Neural cell (in vitro differentiated cells): ENCODE measurements at places on chromosomes 7 and 10. TPM values are rescaled to one million over a fixed set of nuclear protein-coding genes. Genes with fewer than 3 reads are reported as not detected.

Gene TMEM176A
- polyA plus RNA-seq, result not detected in 2 replicates

Gene HOXA11
- not detected in 2 replicates for polyA plus RNA-seq

Gene CRPPA
- 0.05 and 0.12 TPM in 2 replicates for polyA plus RNA-seq

Gene NAT16
- polyA plus RNA-seq, result 4.0 and 4.5 TPM in 2 replicates

Gene CRTAC1
- polyA plus RNA-seq, result 0.44 and 1.1 TPM in 2 replicates

Gene WBP1L
- polyA plus RNA-seq, result 20.8 and 22.2 TPM in 2 replicates

Gene COL28A1
- polyA plus RNA-seq, result 1.0 and 1.4 TPM in 2 replicates

Gene CYP26C1
- polyA plus RNA-seq, result not detected in 2 replicates

Gene ANXA8L1
- polyA plus RNA-seq, result not detected in 2 replicates

Gene C7orf57
- not detected in 2 replicates for polyA plus RNA-seq

Gene LBX1
- polyA plus RNA-seq, result 0.08 TPM in 1 of 2 replicates, not detected in the other

Gene TAS2R4
- polyA plus RNA-seq, result 2.3 and 2.4 TPM in 2 replicates

Gene ZNF117
- polyA plus RNA-seq, result 109 and 112 TPM in 2 replicates

Gene SFRP4
- polyA plus RNA-seq, result not detected in 2 replicates

Gene YAE1
- polyA plus RNA-seq, result 80.5 and 85.2 TPM in 2 replicates

Gene ACSM6
- polyA plus RNA-seq, result not detected in 2 replicates

Gene TFR2
- 21.0 and 23.5 TPM in 2 replicates for polyA plus RNA-seq

Gene MAT1A
- polyA plus RNA-seq, result not detected in 2 replicates

Gene SNCG
- 4.1 and 6.1 TPM in 2 replicates for polyA plus RNA-seq

Gene GBX1
- not detected in 2 replicates for polyA plus RNA-seq

Gene TCAF2
- 0.08 and 0.28 TPM in 2 replicates for polyA plus RNA-seq

Gene FZD8
- polyA plus RNA-seq, result 1.6 and 1.9 TPM in 2 replicates

Gene CLCN1
- polyA plus RNA-seq, result 0.20 TPM in 1 of 2 replicates, not detected in the other

Gene MBL2
- not detected in 2 replicates for polyA plus RNA-seq

Gene LMBR1
- polyA plus RNA-seq, result 65.1 and 68.9 TPM in 2 replicates

Gene YWHAG
- 276 and 284 TPM in 2 replicates for polyA plus RNA-seq

Gene GLCCI1
- polyA plus RNA-seq, result 37.2 and 38.4 TPM in 2 replicates

Gene GLUD1
- polyA plus RNA-seq, result 107 and 110 TPM in 2 replicates

Gene GRID2IP
- polyA plus RNA-seq, result 0.32 TPM in 1 of 2 replicates, not detected in the other

Gene TYW1B
- 0.97 and 1.5 TPM in 2 replicates for polyA plus RNA-seq

Gene CLDN4
- 0.09 TPM in 1 of 2 replicates, not detected in the other for polyA plus RNA-seq

Gene IFIT1B
- polyA plus RNA-seq, result not detected in 2 replicates

Gene ABCA13
- polyA plus RNA-seq, result 0.20 TPM in 1 of 2 replicates, not detected in the other

Gene GRM3
- 15.9 TPM in 2 replicates for polyA plus RNA-seq

Gene KCND2
- 10.4 and 11.0 TPM in 2 replicates for polyA plus RNA-seq

Gene GPRIN2
- polyA plus RNA-seq, result 7.1 and 10.5 TPM in 2 replicates
